SHP77 (cell line): ENCODE measurements at places on chromosomes 16 and 17.

- no peak for DNase-seq
These were observed 22.2 kb downstream of the CLTC start for GRCh38 chr17:59641799-59642484.

DNA sequence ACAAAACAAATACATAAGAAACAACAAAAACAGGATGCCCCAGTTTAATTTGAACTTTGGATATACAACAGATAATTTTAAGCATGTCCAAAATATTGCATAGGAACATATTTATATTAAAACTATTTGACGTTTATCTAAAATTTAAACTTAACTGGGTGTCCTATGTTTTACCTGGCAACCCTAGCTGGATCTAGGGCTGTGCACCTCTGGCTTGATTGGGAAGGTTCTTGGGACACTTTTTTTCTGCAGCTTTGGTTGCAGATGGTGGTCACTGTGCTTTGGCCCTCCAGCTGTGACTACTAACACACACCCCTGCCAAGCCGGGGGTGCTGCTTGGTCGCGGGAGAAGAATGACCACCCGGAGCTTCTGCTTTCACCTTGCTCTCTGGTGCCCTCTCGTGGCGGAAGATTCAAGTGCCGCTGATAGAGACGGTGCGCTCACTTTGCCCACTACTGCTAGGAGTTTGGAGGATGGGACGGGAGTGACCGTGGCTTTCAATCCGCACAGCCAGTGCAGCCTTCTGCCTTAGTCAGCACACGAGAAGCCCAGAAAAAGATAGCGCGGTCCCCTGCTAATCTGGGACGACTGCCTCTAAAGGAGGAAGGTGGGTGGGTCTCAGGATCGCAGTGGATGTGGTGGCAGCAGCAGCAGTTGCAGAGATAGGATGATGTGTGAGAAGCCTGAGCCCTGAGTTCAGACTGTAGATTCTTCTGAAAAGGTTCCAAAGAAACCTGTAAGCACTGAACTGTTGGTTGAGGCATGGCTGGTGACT is 6.7 kb downstream of the SPACA3 start:
- peak; percentile 40 for DNase-seq

GRCh38 chr17:6303664-6304063 is 131.3 kb downstream of the AIPL1 start:
- DNase-seq = no peak

DNA sequence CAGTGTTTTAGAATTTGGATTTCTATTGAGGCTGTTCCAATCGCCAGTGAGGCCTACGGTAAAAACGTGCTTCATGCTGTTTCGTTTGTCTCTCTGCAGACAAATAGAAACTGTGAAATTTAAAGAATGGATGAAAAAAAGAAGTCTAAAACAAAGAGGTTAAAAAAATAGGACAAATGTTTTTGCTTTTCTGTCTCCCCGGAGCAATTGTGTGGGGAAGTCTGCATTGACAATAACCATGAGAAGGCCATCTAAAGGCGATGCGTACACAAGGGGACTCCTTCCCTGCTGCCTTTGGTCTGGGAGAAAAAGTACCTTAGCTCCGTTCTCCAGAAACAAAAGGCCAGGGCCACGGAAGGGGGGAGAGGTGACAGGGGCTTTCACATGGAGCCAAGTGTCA is 4.6 kb upstream of the ZFHX3 start:
- peak; percentile 37 for DNase-seq

GRCh38 chr16:87487361-87487924 is 5.4 kb downstream of the ZCCHC14 start:
- peak; percentile 91 for DNase-seq

- DNase-seq = no peak
These were observed 23.9 kb downstream of the HNF1B start for GRCh38 chr17:37720989-37721388.

DNA sequence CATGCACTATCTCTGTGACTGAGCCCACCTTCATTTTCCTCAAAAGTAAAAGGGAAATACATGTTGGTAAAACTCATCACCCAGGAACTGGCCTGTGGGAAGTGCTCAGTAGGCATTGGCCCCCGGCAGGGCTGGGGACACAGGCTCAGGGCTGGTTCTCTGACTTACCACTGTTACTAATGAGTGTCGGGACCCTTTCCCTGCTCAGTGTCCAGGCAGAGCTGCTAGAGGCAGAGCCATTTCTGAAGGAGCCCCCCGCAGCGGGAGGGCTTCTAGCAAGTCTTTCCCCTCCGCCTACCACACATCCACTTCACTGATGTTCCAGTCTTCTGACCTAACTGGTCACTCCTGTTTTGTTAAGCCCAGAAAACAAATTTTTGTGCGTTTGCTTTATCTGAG is 1.7 kb upstream of the PEMT start:
- DNase-seq = no peak

GRCh38 chr16:17386229-17386628 is 84.5 kb downstream of the XYLT1 start:
- DNase-seq = no peak

DNA sequence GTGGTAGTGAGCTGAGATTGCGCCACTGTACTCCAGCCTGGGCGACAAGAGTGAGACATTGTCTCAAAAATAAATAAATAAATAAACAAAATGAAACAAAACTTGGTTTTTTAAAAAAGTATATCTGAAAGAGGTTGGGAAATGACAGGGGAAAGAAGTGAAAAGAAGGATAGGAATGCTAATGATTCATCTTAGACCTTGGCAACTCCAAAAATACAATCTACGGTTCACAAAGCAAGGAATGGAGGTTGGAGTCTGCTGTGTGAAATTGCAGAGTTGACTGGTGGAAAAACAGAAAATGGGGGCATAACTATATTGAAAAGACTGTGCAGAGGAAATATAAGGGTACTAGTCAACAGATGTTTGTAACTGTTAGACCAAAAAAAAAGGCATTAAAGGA is 40.0 kb upstream of the CD300E start:
- no peak for DNase-seq

DNA sequence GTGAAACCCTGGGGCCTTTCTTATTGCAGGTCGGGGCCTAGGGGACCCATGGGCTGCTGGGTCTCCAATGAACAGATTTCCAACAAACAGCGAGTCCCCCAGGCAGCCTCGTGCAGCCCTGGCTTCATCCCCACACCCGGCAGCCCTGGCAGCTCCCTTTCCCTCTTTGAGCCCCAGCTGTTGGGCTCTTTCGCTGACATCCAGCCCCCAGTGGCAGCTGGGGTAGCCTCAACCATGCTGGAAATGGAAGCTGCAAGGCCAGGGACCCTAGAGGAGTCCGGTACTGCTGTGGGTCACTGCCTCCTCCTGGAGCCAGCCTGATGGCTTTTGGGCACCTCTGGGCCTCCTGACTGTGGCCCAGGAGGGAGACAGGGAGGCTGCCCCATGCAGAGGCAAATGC is 5.9 kb downstream of the RPUSD1 start:
- no peak for DNase-seq

DNA sequence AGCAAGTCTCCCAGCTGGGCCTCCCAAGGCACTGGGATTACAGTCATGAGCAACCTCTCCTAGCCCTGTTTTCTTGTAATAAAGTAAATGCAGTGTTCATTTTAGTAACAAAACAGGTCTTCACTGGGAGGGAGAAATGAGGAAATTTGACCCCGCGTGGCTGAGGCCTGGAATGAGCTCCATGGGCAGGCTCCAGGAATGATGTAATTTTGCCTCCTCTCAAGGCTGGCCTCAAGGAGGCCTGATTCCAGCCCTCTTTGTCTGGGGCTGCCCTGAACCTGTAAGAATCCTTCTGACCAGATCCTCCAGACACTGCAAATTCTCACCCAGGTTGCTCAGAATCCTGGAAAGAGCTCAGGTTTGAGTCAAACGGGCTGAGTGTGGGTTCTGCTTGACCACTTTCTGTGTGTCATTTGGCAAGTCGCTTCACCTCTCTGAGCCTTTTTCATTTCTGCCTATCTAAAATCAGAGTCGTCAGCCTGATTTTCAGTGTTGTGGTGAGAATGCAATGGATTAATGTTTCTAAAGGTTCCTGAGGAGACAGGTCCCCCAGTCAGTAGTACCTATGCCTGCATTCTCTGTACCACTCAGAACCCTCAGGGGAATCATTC is 57.1 kb downstream of the RAB11FIP4 start:
- no peak for DNase-seq

GRCh38 chr16:35523991-35524390 is 2064.6 kb downstream of the TP53TG3F start:
- DNase-seq = peak; percentile 64

GRCh38 chr17:74088934-74089329 is 114.5 kb upstream of the RPL38 start:
- no peak for DNase-seq

DNA sequence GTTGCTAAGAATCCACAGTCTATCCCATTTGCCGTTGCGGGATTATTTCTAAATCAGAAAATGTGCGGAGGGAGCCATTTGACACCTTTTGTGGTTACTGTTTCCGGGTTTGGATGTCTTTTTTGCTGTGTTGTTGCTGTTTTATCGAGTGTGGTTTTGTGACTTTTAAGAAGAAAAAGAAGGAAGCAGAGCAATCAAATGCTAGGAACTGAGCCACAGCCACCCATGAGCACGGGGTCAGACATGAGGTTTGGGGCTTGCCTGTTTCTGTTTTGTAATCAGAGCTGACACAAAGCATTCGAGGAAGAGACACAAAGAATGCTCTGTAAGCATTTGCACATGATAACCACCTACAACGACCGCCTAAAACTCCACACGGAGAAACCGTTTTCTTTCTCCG is 53.1 kb upstream of the CHMP6 start:
- DNase-seq = no peak

- DNase-seq = no peak
These were observed 47.1 kb downstream of the TVP23C start for GRCh38 chr17:15516150-15516549.
